ENCODE measurements at places on chromosomes 2 and 18.
A peak's percentile ranks its signal among the peaks of the same experiment; 100 is the strongest.

- no peak for DNase-seq
Measured at GRCh38 chr18:77140439-77141109, 8.0 kb upstream of the MBP start.

DNA sequence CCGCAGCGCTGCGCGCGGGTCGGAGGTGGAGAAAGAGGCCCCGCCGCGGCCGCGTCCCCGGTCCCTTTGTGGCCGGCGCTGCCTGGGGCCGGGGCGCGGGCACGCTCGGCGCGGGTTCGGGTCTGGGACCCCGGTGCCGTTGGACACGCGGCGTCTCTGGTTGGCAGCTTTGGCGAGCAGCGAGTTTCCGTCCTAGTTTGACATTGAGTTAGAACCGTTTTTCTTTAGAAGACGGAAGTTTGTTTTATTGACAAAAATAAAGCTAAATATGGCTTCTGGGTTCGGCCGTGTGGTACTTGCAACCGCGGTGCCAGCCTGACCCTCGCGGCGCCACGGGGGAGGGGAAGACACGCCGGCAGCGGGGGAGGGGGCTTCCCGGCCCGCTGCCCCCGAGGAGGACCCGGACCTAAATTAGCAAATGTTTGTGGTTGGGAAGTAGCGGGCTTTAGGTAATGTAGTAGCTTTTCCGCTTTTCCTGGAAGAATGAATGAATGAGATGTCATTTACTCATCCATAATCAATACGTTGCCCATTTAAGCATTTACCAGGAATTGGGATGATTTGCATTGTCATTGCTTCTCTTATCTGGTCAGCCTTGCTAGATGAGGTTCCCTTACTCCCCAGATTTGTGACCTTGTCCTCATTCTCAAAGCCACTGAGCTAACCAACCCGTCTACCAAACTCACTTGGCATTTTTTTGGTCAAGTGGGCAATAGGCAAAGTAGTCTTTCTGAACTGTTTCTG is 530 bp downstream of the GALNT1 start:
- no peak for DNase-seq

GRCh38 chr2:181131584-181131983 is 151.2 kb downstream of the UBE2E3 start:
- DNase-seq, result no peak

- no peak for DNase-seq
Measured at GRCh38 chr2:131030478-131030971, 62.7 kb downstream of the FAM168B start.

DNA sequence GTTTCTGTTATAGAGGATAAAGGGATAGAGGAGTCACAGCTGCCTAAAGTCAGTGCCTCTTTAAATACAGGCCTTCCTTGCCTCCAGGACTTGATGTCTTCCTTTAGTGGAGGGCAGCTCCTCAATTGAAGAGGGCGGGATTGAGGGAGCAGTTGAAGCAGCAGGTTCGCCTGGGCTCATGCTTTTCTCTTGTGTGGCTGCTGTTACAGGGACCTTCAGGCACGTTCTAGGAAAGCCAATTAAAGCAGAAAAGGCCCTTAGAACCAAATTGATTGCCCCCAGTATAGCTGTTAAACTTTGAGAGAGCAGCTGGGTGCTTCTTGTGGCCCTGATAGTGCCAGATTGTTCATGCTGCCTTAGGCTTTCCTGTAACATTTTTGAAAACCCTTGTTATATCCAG is 42.0 kb upstream of the LTBP1 start:
- DNase-seq, result no peak

DNA sequence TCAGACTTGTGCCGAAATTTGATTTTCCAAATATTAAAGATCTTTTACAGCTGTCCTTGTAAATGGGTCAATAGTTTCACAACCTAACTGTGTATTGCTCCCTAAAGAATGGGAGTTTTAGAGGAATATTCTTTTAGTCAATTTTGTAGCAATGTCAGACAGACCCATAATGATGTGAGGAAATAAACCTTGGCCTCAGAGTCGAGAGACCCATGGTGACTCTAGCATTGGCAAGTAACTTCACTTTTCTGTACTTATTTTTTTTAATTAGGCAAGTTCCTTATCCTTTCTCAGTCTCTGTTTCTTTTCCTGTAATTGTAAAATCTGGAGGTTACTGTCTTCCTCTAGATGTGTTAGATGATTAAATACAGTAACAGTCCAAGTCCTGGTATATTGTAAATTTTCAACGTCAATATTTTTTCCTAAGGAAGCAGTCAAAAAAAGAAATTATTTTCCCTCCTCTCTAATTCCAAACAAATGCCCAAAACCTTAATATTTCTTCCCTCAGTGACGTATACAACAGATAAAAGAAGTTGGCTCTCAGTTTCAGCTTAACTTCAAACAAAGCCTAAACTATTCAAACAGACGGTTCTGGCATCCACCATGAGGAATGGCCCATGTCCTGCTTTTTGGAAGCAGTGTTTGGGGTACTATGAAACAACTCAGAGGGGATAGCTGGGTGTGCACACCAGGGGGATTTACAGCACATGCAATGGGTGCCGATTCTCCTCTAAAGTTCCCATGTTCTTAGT is 466.7 kb downstream of the TNS1 start:
- DNase-seq, result no peak

DNA sequence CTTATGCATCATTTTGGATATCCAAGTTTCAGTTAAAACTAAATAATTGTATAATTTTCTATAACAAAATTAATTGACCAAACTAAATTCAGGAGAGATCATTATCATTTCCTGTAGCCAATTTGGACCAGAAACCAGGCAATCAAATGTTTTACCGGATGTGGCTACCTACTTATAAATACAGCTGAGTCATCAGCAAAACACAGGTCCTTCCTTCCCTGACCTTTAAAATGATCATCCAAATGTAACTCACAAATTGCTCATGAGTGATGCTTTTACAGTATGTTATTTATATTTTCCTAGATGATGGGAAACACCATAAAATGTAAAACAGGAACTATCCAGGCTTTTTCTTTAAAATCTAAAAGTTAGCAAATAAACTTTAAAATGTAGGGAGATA is 133.7 kb downstream of the CBLN2 start:
- no peak for DNase-seq

DNA sequence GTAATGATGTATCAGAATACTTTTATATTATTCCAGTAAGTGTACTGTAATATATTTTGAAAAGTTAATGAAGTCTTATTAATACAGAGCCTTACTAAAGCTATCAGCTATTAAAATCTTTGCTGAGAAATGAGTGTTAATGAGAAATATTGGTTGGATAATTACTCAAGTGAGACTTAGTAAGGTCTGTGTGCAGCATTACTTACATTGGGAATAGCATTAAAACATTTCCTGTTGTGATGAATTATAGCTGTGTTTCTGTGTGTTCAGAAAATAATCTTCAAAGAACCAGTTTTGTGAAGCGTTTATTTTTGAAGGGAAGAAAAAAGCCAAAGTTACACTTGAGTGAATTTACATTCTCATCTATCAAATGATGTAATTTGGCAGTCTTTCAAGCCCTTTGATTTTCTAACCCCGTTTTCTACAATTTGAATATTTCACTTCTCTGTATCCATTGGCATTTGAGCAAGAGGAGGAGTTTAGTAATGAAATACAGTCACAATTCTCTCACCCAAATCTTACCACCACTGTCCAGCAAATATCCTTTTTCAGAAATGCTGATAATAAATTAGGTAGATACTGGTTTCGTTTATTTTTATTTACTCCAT is 123.5 kb upstream of the BOD1L2 start:
- DNase-seq, result no peak

- DNase-seq, result no peak
Measured at GRCh38 chr2:114880046-114880445, 437.6 kb downstream of the DPP10 start.

DNA sequence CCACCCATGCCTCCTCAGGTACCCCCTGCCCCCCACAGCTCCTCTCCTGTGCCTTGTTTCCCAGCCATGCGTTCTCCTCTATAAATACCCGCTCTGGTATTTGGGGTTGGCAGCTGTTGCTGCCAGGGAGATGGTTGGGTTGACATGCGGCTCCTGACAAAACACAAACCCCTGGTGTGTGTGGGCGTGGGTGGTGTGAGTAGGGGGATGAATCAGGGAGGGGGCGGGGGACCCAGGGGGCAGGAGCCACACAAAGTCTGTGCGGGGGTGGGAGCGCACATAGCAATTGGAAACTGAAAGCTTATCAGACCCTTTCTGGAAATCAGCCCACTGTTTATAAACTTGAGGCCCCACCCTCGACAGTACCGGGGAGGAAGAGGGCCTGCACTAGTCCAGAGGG is 803 bp upstream of the DES start:
- DNase-seq, result no peak

DNA sequence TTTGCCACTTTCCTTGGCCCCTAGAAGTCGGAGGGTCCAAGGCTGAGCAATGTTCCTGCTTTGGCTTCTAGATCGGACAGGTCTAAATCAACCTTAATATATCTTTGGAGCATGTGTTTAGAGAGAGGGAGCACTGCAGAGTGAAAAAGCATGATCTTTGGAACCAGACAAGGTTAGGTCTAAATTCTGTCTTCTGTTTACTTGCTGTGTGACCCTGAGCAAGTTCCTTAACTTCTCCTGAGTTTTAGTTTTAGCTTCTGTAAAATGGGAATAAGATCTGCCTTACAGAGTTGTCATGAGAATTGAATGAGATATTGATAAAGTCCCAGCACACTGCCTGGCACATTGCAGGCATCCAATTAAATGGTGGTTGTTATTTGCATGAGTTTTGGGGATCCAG is 13.9 kb downstream of the TMEM17 start:
- DNase-seq, result no peak

DNA sequence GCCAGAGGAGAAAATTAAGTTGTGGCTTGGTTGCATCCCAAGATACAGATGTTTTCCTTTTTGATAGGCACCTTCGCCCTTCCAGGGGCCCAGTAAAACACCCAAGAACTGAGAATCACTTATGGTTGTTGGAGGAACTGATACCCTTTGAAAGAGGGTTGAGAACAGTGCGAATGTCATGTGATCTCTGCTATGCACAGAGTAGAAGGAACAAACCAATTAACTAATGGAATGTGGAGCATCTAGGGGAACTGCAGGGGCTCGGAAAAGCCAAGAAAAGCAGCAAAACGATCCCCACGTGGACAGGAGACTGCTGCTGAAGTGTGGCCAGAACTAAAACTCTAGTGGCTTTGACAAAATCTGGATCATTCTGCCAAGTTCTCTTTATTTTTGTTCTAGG is 58.8 kb downstream of the APOB start:
- DNase-seq, result no peak

DNA sequence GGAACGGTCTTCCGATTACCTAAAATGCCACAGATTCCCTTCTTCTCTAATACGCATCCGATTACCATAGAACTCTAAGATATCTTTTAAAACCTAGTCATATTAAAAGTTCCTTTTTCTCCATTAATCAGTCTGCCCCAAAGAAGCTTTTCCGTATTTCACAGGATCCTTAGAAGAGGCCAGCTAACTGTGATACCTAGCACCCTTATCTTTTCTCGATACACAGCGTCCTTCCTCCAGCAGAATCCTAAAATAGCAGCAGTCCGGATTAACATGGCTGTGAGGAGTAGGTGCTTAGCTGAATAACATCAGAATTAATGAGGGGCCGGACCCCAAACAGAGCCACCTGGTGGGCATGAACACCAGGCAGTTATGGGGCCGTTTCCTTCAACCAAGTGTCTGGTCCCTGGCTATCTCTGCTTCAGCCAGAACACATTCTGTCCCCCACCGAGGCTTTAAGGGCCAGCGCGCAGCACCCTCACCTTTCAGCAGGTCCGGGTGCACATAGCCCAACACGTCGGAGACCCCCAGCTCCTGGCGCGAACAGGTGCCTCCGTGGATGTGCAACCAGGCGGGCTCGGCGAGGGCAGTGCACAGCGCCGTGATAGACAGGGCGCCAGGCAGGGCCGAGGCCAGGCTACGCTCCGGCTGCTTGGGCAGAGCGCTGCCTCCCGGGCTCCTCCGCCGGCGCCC is 995 bp downstream of the TMEM127 start:
- peak; percentile 14 for DNase-seq

DNA sequence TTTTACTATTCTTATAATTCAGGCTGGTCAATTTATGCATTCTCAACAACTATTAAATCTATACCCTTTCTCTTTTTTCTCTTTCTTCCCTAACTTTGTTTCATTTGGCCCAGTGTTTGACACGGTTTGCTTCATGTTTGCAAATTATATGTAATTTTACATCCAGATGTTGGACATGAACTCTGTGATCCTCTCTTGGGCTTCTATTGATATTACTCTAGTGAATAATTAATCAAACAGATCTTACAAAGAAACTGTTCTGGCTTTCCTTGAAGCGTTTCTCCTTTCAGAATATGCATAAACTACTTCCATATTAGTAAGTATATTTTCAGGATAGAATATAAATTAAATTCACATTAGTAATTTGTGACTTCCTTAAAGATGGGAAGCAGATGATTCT is 225.1 kb upstream of the TMEFF2 start:
- no peak for DNase-seq

DNA sequence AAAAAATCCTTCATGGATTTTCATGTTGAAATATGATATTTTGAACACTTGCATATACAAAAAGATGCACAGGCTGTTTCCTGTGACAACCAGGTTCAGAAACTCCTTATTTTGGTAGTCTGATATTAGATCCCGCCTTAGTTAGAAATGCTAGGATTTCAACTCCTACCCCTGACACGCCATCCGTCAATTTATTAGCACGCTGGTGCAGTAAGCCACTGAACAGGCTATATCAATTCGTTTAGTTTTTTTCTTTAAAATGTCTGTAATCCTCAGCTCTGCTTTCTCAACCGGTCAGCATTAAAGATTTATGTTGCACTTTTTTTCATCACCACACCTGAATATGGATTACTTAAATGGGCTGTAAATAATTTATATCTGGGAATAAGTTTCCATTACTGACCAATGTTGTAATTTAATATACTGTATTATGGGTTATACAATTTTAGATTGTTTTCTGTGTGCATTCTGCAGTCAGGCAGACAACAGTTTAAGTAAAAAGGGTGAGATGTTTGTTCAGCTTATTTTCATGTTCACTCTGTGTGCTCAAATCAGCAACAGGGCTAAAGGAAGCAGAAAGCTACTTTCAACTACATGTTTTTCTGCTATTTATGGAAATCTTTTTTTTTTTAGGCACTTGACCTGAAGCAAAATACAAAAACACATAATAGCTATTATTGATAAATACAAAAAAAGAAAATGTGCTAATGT is 227.7 kb downstream of the ARHGAP15 start:
- no peak for DNase-seq

All from stimulated activated CD8-positive, alpha-beta memory T cell treated with anti-CD3 and anti-CD28 coated beads, Interleukin-7, amount 100 ng/mL, for 48 hours (primary cell).